ENCODE measurements at places on chromosomes 12 and 14. TPM values are rescaled to one million over a fixed set of nuclear protein-coding genes. Genes with fewer than 3 reads are reported as not detected.

NCAPD2 gene
- total RNA-seq, result 57.7 TPM

AKAP3 gene
- 0.08 TPM for total RNA-seq

NTN4 gene
- 42.6 TPM for total RNA-seq

ACSM4 gene
- total RNA-seq, result not detected

MGST1 gene
- total RNA-seq, result 731 TPM

INHBC gene
- total RNA-seq, result not detected

C1S gene
- total RNA-seq, result 73.4 TPM

HOXC5 gene
- 1.0 TPM for total RNA-seq

EGLN3 gene
- total RNA-seq, result 5.0 TPM
